Naive thymus-derived CD4-positive, alpha-beta T cell (primary cell): ENCODE measurements at places on chromosomes 6 and 20. TPM values are rescaled to one million over a fixed set of nuclear protein-coding genes. Genes with fewer than 3 reads are reported as not detected.

Gene C6orf52
- total RNA-seq: 1.2 TPM

Gene POU5F1
- total RNA-seq: not detected

Gene TFAP2C
- not detected for total RNA-seq

Gene ANKEF1
- 5.8 TPM for total RNA-seq

Gene BTNL2
- not detected in 2 replicates for total RNA-seq

Gene PREX1
- total RNA-seq: 42.0 TPM

Gene SLC17A9
- total RNA-seq: 5.6 and 8.3 TPM in 2 replicates

Gene ULBP3
- 0.42 TPM for total RNA-seq

Gene SLC17A1
- not detected for total RNA-seq

DNA sequence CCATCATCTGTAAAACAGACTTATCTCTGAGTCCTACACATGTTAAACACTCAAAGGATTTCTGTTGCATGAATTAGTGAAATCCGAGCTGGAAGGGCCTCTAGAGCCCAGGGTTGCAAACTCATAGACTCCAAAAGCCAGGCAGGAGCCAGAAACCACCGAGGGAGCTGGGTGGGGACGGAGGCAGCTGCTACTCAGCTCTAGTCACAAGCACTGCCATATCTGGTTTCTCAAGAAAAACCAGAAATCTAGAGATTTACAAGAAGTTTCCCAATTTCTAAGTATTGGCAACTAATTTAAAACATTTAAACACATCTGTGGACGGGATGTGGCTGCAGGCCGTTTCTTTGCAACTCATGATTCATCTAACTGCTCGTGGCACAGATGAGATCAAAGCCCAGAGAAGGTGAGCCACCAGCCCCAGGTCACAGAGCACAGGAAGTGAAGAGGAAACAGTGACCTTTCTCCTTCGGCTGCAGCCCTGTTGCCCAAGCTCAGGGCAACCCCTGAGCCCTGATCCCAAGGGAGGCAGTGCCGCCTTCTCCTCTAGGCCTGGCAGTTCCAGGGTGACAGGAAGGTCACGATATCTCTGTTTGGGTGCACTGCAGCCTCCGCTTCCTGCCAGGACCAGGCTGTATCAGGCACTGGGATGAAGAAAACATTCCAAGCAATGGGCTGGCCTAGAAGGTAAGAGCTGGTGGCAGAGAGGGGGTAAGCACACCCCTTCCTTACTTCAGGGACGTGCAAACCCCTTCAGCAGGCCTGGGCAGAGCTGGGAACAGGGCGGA lies 26.4 kb upstream of the PTGIS start:
- DNase-seq: no peak

DNA sequence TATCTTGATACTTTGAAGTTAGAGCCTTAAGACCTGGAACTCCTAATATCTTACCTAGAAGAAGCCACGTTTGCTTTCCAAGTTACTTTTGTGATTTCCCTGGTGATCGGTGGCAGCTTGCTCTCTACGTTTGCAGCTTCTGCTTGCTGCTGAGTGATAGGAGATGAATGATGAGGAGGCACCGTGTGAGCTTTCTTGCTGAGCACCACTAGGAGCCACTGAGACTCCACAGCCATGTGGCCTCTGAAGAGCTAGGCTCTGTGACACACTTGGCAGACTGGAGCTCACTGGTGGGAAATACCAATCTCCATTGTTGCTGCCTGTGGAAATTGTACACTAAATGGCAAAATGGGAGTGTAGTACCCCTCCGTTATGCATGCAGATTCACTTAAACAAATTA lies 161.8 kb downstream of the IBTK start:
- DNase-seq: no peak

- no peak for DNase-seq
Measured at GRCh38 chr6:80618953-80619352, 512.5 kb downstream of the BCKDHB start.

DNA sequence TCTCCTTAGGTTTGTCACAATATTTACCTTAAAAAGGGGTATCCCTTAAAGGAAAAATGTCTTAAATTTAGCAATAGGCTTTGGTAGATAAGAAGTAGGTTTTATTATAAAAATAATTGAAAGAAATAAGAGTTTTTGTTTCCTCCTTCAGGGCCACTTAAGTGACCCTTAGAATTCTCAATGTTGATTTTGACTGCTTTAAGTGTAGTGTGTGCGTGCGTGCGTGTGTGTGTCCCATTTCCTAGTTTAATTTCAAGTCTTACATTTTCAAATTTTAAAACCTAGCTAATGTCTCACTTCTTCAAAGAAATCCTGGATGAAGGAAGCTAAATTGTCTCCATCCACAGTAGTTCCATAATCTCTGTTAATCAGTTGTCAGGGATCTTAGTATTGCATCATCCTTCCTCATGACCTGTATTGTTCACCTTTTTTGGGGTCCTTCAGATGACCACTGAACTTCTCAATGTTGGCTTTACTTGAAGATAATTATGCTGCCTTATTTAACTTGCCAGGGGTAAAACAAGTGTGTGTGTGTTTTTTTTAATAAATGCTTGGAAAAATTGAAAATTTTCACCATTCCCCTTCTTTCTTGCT lies 50.7 kb upstream of the TFB1M start:
- DNase-seq: no peak

DNA sequence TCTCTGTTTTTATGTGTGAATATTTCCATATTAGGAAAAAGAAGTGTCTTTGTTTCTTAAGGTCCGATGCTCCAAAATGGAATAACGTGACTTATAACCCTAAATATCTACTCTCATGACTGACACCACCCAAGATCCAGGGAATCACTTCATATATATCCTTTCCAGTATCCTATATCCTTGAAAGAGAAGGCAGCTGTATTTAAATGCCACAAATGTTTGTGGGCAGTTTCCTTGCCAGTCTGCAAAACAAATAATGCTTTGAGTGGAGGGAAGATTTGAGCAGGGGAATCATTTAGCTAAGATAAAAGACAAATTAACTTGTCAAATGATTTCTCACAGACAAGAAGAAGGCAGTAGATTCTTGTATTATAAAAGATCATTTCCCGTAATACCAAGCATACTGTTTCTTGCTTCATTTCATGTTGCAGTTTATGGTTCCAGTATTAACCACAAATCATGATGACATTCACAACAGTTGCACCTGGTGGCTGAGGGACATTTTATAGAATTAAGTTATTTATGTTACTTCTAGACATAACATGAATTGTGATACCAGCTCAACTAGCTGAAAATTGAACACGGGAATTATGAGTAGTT lies 30.0 kb upstream of the FABP7 start:
- DNase-seq: no peak

DNA sequence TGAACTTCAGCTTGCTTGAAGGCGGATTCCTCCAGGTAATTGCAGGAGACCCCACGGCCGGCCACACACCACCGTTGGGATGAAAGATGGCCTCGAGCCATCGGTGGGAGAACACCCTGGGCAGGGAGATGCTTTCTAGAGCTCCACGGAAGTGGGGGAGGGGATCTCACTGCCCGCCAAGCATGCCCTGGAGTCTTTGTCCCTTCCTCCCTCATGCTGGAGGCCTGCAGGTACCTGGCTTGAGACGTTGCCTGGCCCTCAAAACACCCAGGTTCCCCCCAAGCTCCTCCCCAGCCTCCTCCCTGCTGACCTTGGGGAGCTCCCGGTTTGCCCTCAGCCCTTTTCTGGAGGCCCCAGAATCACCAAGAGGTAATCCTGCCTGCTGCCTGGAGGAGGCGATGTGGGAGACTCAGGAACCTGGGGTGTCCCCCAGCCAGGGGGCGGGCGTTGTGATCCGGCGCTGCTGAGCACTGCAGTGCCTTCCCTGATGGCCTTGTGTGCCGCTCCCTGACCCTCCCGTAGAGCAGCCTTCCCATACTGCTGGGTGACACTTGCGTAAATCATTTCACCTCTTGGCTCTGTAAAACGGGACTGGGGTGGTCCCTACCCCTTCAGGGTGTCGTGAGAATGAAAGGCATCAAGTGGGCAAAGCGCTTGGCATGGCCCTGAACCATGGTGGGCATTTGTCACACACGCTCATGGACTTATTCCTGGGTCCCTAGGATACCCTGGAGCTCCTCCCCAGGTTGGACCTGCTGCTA lies 91.4 kb downstream of the CEBPB start:
- no peak for DNase-seq

DNA sequence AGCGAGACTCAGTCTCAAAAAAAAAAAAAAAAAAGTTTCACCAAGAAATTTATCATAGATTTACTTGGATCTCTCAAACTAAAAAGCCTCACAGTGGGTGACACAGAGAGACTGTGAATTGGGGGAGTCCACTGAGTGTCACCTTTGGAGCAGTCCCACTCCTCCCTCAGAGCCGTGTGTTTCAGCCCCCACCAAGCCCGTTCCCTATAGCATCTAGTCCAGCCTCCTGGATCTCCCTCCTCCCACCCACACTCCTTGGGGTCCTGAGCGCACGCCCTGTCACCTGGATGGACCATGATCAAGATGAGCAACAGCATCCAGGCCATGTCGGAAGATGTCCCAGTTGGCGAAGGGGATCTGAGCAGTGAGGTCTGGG lies 422 bp downstream of the NCR3 start:
- no peak for DNase-seq

GRCh38 chr6:111208933-111209332 lies 121.6 kb downstream of the SLC16A10 start:
- DNase-seq: no peak

GRCh38 chr6:32439602-32440214 lies at the start of gene HLA-DRA:
Gene HLA-DRA, plus strand, starts transcription at chr6:32439887. Its CDS starts 64 bp downstream, at chr6:32439951.
- DNase-seq: peak; percentile 39

- DNase-seq: no peak
Measured at GRCh38 chr6:127291495-127291894, 24.8 kb downstream of the RNF146 start.

DNA sequence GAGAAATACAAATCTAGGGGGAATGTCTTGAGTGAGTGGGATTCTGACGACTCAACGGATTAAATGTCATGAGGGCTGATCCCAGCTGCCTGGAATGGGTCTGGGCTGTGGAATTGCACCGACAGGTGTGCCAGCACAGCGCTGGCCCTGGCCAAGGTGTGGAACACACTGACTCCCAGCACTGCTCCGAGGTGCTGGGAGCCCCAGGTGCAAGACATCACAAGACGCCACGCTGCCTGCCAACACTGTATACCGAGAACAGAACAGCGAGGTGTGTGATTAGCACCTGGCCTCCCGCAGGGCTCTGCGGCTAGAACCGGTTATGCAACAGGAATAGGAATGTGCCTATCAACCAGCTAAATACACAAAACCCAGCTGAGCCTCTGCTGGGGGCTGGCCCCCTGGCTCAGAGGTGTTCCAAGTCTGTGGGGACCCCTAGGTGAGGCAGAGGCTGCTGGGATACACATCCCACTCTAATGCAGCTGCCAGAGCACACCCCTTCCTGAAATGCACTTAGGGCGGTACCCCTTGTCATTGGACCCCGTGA lies 24.8 kb upstream of the APMAP start:
- DNase-seq: no peak

GRCh38 chr6:162099685-162100084 lies 627.9 kb downstream of the PRKN start:
- DNase-seq: no peak

GRCh38 chr6:159148641-159149040 lies 20.6 kb upstream of the FNDC1 start:
- no peak for DNase-seq

DNA sequence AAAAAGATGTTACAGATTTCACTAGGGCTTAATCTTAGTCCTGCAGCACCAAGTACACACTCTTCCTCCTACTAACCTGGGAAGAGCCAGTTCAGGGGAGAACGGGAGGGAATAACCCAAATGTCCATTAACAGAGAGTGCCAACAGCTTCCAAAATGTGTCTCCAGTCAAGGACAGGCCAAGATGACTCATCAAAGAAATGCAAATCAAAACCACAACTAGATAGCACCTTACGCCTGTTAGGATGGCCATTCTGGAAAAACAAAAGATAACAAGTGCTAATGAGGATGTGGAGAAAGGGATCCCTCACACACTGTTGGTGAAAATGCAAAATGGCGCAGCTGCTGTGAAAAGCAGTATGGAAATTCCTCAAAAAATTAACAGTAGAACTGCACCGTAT lies 3.8 kb upstream of the MAS1L start:
- no peak for DNase-seq

DNA sequence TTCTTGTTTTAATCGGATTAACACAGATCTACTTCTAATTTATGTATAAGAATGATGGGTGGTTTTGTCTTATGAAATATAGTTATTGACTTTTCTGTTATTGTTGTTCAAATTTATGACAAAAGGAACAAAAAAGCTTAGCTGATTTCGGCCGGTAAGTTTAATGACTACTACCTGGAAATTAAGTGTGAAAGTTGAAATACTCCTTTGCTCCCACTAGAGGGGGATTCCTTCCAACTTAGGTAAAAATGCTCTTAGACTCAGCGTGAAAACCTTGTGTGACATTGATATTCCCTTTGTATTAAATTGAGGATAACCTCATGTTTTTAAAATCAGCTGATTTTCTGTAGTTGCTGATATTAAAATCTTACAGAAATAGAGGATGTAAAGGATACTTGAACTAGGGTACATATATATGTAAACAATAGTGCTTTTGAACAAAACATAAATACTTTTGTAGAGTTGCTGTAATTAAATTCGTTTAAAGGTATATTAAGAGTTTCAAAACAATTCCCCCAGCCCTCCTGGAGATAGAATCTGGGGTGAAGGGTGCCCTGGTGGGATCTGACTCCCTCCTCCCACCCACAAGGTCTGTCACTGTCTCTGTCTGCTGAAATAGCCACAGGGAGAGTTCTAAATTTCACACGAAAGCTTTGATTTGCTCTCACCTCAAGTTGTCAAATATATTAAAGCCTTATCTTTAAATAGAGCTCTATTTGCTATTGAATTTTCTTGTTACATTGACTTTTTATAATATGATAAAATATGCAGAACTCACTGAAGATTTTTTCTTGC lies 257.5 kb downstream of the ARID1B start:
- DNase-seq: peak; percentile 51

DNA sequence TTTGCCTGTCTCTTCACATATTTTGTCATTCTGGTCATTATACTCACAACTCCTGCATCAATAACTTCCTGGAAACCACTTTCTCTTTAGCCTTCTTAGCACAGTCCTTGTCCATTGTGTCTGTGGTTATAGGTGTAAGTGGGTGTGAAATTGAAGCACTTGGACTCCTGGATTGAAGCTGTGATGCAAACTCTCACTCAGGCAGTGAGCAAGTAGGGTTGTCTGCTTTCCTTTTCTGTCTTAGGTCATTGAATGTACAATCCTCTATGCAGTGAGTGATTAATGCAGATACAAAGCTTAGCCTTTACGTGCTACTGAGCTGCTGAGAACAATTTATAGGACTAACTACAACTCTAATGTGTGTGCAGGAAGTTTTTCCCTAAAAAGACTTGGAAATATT lies 54.8 kb downstream of the ADGRB3 start:
- DNase-seq: no peak

GRCh38 chr20:52439375-52439774 lies 247.8 kb upstream of the ZFP64 start:
- DNase-seq: no peak

- DNase-seq: no peak
Measured at GRCh38 chr6:112259337-112259675, 4.9 kb upstream of the LAMA4 start.
